ENCODE measurements at places on chromosomes 7 and 10. TPM values are rescaled to one million over a fixed set of nuclear protein-coding genes. Genes with fewer than 3 reads are reported as not detected.

- DNase-seq, result no peak
- H3K36me3 ChIP-seq, result peaks cover 4% of the 10 kb centered on the region
Measured at GRCh38 chr7:3005257-3005656, 38.4 kb downstream of the CARD11 start.

DNA sequence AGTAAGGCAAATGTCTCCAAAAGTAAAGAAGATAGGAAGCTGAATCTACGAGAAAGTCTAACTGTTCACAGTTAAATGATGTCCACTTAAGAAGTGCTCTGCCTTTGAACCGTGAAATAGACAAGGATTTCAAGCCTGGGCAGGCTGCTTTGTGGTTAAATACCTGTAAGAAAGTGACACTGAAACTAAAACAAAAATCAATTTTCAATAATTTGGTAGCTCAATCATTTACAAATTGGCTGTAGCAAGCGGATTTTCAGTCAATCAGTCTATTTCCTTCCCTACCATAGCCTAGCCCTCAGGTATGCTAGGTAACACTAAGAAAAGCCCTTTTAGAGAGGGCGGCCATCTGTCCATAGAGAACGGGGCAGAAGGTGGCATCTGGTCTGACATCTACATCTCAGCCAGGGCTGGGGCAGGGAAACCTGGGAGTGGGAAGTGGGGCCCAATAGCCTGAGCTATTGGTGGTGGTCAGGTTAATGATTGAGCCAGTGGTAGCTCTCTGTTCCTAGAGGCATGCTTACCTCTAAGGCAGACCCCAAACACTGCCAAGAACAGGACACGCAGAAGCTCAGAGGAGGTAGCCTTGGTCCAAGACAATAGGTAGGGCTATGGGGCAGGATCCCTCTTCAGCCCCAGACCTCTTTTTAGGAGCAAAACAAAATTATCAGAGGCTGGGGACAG lies 223.2 kb downstream of the CCSER2 start:
- no peak overlapping the region for H3K4me3 ChIP-seq
- DNase-seq, result no peak
- H3K36me3 ChIP-seq, result no peaks in the 10 kb centered on the region
- H3K4me1 ChIP-seq, result no peaks in the 10 kb centered on the region
- H3K27ac ChIP-seq, result no peak overlapping the region

GRCh38 chr7:158415316-158415715 lies 172.3 kb downstream of the PTPRN2 start:
- no peak overlapping the region for H3K4me3 ChIP-seq
- no peak for DNase-seq
- no peak overlapping the region for H3K27ac ChIP-seq
- no peaks in the 10 kb centered on the region for H3K4me1 ChIP-seq
- H3K27me3 ChIP-seq, result no peaks in the 10 kb centered on the region

The CTTNBP2 gene
- not detected for polyA plus RNA-seq

The BZW2 gene
- 49.5 TPM for polyA plus RNA-seq

The AGAP5 gene
- not detected for polyA plus RNA-seq
